ENCODE measurements at places on chromosomes 1 and 21.

- DNase-seq = no peak
Measured at GRCh38 chr1:223479718-223480425, 86.7 kb downstream of the CCDC185 start.

DNA sequence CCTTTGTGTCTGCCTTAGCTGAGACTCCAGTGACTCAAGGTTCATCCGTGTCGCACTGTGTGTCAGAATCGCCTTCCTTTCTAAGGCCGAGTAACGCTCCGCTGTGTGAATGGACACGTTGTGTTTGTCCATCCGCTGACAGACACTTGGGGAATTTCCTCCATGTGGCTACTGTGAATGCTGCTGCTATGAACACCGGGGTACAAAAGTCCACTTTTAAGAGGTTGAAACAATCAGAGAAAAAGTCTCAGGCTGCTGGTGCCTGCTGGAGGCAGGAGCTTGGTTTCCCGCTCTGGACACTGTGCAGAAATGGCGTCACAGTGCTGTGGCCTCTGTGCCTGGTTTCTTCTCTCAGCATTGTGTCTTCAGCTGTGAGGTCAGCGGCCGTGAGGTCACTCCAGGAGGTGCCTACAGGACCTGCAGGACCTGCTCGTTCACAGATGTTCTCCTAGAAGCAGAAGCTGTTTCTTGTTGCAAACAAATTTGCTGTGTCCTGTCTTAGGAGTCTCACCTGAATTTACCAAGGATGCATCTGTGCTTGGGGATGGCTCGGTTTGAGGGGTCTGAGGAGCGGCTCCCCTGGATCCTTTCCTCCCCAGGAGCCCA lies 34.2 kb downstream of the KRTAP10-1 start:
- no peak for DNase-seq

GRCh38 chr1:184143449-184143848 lies 91.9 kb downstream of the TSEN15 start:
- no peak for DNase-seq

DNA sequence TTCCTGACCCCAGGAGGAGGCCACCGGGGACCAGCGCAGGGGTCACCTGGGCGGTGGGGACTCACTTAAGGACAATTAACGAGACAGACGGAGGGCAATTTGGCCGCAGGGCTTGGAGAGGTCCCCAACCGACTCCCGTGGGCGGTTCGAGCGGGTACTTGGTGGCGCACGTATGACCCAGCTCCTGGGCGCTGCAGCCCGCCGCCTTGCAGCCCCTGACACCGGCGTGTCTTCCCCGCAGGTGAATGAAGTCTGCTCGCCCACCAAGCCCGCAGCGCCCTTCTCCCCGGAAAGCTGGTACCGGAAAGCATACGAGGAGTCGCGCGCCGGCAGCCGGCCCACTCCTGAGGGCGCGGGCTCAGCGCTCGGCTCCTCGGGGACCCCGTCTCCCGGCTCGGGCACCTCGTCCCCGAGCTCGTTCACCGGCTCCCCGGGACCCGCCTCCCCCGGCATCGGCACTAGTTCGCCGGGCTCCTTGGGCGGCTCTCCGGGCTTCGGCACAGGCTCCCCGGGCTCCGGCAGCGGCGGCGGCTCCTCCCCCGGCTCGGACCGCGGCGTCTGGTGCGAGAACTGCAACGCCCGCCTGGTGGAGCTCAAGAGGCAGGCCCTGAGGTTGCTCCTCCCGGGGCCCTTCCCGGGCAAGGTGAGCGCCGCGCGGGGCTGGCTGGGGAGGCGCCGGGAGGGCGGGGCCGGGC lies 1.4 kb downstream of the KIF26B start:
- DNase-seq = peak; percentile 66

- DNase-seq = no peak
Measured at GRCh38 chr21:24339406-24339805, 1267.9 kb downstream of the MRPL39 start.

DNA sequence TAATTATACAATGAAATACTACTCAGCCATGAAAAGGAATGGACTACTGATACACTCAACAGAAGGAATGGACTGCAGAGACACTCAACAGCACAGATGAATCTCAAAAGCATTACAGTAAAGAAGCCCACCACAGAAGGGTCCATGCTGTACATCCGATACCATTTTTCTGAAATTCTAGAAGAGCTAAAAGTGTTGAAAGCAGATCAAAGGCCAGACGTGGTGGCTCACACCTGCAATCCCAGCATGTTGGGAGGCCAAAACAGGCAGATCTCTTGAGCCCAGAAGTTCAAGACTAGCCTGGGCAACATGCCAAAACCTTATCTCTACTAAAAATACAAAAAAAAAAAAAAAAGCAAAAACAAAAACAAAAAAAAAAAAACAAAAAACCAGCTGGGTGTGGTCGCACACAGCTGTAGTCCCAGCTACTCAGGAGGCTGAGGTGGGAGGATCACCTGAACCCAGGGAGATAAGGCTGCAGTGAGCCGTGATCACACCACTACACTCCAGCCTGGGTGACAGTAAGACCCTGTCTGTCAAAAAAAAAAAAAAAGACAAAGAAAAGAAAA lies 15.5 kb downstream of the PPP1R15B start:
- no peak for DNase-seq

GRCh38 chr1:203324105-203325025 lies 19.0 kb downstream of the BTG2 start:
- DNase-seq = peak; percentile 50

- DNase-seq = no peak
Measured at GRCh38 chr1:117707371-117707770, 101.5 kb downstream of the TENT5C start.

DNA sequence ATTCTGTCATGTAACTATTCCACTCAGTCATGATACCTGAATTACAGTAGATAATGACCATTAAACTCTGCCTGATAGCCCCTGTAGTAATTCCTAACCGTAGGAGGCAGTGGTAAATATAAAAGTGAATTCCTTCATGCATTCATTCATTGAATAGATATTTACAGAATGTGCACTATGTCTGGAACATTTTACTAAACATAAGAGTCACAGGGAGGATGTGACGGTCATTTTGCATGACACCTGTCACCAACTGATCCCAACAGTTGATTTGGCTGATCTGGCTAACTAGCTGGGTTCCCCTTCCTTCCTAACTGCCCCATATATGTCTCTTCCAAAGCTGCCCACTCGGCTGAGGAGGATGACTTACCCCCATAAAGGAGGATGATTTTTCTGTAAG lies 2.2 kb upstream of the RNPC3 start:
- no peak for DNase-seq

DNA sequence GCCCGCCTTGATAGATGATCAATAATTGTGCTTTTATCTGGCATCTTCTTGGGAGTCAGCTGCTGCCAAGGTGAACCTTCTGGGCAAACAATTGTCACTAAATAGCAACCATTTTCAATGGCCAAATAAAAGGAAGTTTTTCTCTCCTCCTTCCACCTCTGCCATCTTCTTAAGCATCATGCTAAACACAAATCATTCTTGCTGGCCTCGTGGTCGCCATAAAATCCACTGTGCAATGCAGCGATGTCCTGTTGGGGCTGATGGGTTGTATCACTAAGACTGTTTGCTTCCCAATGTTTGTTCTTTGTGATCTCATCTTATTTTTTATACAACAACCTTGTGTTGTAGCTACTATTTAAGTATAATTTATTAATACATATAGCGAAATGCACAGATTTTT lies 8.0 kb downstream of the MAN1C1 start:
- DNase-seq = no peak

DNA sequence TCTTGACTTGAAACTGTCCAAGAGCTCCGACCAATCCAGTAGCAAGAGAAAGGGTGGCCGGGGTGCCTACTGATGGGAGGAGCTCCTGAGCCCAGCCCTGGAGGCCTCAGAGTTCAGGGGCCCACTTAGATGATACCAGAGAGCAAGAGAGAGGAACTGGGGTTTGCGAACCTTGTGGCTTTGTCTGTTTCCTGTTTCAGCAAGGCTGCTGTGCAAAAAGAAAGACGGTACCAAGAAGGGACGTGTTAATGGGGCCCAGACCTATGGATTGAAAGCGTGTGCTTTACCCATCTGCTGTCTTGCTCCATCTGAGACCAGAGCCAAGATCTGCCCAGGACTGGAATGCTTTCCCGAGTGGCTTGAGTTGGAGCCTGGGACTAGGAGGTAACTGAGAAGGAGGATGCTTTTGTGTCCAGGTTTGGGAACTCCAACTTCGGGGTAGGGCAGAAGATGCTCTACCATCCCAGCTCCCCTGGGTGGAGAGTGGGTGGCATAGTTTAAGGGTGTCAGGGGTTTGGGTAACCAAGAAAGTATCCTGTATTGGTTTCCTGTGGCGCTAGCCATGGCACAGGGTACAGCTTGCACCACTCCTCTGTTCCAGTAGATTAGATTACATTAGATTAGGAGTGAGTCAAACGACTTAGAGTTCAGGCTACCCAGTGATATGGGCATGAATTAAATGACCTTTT lies at the start of gene TRAF3IP3:
TRAF3IP3 (plus strand) TSS at position 128 of the 689 bp plus-strand sequence. CDS start 3,987 bp downstream, outside the sequence.
- DNase-seq = peak; percentile 68

DNA sequence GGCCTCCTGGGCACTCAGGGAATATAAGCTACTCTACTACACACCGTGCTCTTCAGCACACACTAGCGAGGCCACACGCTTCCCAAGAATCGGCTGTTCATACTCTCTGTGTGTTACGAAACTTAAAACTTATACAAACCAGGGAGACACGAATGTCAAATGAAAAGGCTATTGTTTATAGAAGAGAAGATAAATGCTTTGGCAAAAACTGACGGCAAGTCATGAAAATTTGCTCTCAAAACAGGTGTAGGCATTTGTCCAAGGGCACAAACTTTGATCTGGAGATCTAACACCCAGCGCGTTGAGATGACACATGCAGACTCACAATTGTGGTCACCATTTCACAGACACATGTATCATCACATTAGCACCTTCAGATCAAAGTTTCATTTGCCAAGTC lies 46.1 kb downstream of the USP48 start:
- no peak for DNase-seq

DNA sequence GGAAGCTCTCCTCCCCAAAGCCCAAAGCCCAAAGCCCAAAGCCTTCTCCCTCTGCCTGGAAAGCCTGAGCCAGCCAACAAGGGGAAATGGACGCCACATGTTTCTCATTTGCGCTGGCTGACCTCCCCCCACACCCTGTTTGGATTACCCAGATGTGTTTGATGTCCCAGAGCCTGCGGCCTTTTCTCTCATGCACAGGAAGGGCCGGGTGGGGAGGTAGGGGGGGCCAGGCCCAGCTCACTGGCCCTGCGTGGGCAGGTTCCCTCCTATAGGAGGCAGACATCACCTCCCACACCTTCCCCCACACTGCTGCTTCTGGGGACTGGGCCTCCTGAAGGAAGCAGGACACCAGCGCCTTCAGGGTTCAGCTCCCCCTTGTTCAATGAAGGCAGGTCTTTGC lies 116.3 kb downstream of the NAV1 start:
- DNase-seq = peak; percentile 8

DNA sequence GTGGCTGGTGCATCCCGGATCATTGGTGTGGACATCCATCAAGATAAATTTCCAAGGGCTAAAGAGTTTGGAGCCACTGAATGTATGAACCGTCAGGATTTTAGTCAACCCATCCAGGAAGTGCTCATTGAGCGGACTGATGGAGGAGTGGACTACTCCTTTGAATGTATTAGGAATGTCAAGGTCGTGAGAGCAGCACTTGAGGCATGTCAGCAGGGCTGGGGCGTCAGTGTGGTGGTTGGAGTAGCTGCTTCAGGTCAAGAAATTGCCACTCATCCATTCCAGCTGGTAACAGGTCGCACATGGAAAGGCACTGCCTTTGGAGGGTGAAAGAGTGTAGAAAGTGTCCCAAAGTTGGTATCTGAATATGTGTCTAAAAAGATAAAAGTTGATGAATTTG lies 79.1 kb downstream of the FMN2 start:
- no peak for DNase-seq

GRCh38 chr1:226582966-226583365 lies 34.4 kb downstream of the STUM start:
- no peak for DNase-seq

- no peak for DNase-seq
Measured at GRCh38 chr1:181413836-181414235, 69.5 kb upstream of the CACNA1E start.

DNA sequence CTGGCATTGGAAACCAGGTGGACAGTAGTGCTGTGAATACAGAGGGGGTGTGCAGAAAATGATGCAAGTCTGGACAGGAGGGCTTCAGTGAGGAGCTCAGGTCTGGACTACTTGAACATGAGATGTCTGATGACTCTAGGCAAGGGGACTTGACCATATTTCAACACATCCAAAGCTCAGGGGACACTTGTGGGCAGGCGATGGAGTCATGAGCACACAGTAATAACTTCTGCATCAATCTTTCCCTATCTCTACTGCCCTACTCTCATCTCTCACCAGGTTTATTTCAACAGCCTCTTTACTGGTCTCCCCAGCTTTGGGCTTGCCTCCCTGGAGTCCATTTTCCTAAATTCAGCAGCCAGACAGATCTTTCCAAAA lies 21.9 kb downstream of the FMO2 start:
- no peak for DNase-seq

GRCh38 chr21:37623689-37624088 lies 257.1 kb downstream of the DYRK1A start:
- DNase-seq = no peak

DNA sequence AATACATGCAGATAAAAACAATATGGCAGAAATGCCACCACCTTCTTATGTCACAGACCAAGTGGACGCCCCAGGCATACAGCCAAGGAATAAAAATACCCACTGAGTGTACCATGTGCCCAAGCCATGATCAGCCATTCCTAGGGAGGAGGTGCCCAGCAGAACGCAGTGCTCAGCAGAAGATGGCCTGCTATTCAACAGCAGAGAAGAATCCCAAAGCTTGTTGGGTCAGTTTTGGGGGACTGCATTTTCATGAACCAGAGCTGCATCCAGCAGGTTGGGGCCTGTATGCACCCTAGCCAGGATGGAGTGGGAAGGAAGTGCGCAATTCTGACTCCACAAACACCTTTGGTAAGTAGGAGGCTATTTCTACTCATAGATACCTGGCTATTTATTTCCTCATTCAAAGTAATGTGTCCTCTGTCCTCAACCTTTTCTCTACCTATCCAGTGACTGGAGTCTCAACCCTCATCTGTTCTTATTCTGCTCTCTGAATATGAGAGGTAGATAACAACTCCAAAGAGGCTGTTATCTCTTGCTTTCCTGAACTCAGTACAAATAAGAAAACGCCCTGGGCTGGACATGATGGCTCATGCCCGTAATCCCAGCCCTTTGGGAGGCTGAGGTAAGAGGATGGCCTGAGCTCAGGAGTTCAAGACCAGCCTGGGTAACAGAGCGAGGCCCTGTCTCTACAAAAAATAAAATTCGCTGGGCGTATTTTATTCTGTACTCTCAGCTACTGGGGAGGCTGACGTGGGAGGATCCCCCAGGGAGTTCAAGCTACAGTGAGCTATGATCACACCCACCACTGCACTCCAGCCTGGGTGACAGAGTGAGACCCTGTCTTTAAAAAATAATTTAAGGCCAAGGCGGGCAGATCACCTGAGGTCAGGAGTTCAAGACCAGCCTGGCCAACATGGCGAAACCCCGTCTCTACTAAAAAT lies 2.5 kb upstream of the PLEKHM2 start:
- no peak for DNase-seq
